ENCODE measurements at places on chromosomes 12 and 14.

DNA sequence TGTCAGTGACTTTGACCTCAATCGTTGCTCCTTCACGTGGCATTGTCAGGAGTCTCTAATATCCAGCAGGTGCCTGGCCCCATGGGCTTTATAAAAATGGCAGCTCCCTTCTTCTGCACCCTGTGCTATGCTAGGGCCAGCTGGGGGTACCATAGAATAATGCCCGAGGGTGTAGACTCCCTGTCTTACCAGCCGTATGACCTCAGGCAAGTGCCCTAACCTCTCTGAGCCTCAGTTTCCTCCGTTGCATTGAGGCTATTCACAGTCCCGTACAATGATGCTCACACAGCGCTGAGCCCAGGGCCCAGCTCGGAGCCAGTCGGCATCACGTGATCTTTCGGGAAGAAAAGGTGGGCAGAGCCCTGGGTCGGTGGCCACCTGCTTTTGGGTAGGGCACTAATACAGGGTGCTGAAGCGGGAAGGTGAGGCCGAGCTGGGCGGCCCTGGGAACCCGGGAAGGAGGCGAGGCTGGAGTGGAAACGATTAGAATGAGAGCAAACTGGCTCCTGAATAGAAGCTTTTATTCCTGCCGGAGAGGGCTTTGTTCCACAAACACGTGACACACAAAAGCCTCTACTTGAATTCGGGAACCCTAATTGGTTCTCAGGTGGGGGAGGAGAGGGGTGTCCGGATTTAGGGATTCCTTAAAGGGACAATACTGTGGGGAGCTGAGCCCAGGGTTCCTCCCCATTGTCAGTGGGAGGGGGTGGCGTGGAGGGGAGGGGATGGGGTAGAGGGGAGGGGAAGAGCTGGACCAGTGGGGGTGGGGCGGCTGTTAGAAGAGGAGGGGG lies 19.9 kb upstream of the MSI1 start:
- no peak for DNase-seq

GRCh38 chr12:58425481-58426392 lies 484.4 kb downstream of the ATP23 start:
- no peak for DNase-seq

- no peak for DNase-seq
Measured at GRCh38 chr14:72535485-72535884, 358.4 kb downstream of the DPF3 start.

GRCh38 chr12:5807514-5808219 lies 137.4 kb downstream of the ANO2 start:
- no peak for DNase-seq

DNA sequence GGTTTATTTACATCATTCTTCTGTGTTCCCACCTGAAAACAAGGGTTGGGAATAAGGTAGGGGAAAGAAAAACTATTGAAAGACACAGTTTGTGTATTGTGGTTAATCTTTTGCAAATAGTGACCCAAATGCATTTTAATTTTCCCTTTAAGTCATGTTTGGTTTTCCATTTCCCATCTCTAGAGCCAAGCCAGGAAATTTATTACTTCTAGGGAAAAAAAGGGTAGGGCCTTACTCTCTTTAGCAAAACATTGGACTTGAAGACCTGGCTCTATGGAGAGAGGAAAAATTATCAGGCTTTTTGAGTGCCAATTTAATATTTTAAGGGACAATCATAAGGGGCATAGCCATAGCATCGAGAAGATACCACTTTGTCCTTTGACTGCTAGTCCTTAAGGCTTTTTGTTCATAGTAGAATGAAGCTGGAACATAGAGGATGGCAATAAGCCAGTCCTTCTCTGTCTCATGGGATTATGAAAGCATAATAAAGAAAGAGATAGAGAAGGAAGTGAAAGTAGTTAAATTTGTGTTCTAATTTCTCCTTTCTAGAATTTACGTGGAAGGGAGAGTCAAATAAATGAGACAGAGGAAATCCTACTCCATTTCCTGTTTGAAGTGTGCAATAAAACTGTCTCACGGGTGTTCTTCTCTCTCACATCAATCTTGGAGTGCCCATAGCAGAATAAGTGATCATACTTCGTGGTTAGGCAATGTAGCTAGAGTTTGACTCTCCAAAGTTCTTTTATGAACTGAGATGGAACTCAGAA lies 50.9 kb upstream of the PPFIA2 start:
- DNase-seq = no peak

DNA sequence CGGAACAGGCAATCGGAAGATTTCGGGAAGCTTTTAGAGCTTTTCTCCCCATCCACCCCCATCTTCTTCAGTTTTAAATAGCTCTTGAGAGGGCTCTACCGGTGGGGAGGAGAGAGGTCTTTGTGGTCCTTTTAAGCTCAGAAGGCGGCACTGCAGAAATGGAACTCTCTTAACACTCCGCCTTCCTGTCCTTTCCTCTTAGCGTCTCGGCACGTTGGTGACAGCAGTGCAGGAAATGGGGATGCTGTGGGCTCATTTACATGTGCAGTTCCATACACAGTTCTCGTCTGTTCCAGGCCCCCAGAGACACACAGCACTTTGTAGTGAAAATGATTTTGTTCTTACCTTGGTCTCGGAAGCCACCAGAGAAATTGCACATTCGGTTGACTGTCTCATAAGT lies 50.4 kb upstream of the RIN3 start:
- no peak for DNase-seq

All from activated CD4-positive, alpha-beta T cell treated with anti-CD3 and anti-CD28 coated beads, Interleukin-2, amount 50 U/mL, for 1 hour (primary cell).